ENCODE measurements at places on chromosomes 2 and 18.

DNA sequence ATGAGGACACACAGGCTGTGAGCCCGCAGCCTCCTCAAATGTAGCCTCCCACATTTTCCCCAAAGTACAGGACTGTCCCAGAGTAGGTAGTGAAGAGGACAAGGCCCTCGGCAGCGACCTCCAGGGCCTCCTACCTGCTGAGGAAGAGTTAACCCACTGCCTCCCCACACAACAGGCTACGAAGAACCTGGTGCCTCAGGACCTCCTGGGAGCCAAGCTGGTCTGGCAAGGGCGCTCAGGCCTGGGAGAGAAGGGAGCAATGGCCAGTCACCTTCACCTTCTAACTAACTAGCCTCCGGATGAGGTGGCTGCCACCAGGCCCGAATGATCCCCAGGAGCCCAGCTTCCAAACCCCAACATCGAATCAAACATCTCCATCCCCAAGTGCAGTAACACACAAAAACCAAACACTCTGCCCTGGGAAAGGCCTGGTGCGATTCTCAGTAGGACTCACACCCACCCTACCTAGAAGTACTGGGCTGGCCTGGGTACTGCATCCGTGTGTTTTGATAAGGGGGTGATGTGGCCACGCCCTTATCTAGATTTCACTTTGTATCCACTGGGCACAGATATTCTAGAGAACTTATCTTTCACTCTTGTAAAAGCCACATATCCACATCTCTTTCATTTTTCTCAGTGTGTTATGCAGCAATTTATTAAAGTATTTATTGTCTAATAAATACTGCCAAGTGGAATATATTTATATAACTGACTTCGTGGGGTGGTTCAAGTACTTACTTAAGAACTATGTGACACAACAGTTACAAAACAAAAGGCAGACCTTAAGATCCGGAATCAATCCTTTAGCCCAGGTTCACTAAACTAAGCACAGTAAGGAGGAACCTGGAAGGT is 9.7 kb downstream of the ERFE start:
- no peak for DNase-seq

DNA sequence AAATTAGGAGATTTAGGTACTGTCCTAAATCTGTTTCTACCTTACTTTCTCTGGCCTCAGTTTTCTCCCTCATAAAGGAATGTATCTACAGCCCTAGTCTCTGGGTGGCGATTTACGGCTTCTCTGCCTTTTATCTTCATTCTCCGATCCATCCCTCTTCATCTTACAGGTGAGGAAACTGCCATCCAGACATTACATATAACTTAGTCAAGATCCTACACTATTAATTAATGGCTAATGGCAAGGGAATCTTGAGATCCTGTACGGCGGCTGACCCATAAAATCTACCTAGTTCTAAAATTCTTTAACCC is 386 bp upstream of the YIPF4 start:
- DNase-seq, result no peak

GRCh38 chr2:25700221-25700660 is 26.9 kb upstream of the DTNB start:
- DNase-seq, result no peak

DNA sequence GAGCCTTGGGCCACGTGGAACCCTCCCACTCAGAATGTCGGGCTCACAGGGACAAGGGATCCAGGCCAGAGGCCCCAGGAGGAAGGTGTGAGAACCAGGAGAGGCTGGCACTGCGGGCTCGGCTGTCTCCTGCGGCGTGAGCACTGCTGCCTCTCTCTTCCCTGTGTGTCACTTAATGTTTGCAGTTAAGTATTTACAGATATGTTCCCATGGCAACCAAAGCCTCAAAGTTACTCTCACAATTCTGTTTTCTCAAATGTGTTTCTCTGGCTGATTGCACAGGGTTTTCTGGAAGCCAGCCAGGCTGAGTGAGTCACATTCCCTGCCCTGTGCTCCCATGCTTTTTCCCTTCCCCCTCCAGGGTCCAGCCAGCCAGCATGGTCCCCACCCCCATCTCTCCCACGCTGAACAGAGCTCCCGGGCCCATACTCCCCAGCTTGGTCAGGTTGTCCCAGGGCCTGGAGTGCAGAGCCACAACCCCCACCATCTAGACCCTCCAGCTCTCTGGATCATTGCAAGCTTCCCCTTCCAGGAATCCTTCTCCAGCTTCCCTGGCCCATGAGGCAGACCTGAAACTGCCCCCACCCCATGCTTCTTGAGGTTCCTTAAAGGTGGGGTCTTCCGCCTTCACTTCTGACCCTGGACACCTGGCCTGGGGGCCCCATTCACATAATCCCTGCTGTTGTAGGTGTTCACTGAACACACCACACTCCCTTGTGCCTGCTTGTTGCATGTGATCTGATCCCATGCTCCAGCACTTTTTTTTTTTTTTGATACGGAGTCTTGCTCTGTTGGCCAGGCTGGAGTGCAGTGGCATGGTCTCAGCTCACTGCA is 265.9 kb downstream of the CELF4 start:
- DNase-seq, result no peak

- DNase-seq, result no peak
Measured at GRCh38 chr2:233693963-233694362, 1.3 kb downstream of the UGT1A6 start.

DNA sequence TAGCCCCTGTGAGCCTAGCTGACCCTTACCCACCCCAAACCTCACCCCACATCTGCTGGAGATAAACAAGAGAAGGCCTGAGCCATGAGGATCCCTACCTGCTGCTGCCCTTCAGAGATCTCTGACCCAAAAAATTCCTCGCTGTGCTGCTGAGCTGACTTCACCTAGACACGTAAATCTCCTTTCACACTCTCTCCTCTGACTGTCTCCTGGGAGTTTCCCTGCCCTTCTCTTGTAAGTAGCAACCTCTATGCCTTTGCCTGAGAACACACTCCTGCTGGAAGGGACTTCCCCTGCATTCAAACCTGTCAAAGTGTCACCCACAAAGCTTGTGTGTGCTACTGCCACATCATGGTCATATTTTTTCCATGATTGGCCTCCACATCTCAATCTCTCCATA is 134.2 kb upstream of the NOL4 start:
- no peak for DNase-seq

GRCh38 chr18:36392164-36392978 is 94.9 kb downstream of the FHOD3 start:
- DNase-seq, result no peak

GRCh38 chr2:16368951-16369350 is 296.7 kb downstream of the CYRIA start:
- no peak for DNase-seq

GRCh38 chr2:184558713-184559464 is 39.4 kb upstream of the ZNF804A start:
- no peak for DNase-seq

DNA sequence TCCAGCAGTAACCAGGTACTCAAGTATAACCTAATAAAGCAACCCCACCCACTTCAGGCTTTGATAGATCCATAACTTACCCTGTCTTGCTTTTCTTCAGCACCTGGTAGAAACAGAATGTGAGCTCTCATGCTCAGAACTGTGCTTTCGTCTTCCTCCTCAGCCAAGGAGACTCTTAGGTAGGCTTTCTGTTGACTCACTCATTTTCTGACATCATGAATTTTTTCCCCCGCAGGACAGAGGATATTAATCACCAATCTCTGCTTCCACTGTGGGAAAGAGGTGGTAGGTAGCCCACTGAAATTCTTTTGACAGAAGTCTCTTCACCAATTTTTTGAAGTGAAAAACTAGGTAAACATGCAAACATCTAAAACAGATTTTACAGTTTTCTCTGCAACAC is 241.2 kb upstream of the KCNJ3 start:
- DNase-seq, result no peak

- no peak for DNase-seq
Measured at GRCh38 chr2:167733747-167734146, 513.6 kb downstream of the STK39 start.

DNA sequence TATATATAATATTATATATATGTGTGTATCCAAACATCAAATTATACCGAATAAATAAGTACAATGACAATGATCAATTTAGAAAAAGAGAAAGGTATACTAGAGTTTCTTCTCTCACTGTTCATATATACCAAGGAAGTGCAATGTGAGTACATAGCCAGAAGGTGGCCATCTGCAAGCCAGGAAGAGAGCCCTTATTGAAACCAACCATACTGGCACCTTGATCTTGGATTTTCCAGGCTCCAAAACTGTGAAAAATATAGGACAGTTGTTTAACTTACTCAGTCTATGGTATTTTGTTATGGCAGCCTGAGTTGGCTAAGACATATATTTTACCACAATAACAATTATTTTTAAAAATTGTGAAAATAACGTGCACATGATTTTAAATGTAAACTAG is 1490.2 kb upstream of the SLC39A10 start:
- DNase-seq, result no peak

DNA sequence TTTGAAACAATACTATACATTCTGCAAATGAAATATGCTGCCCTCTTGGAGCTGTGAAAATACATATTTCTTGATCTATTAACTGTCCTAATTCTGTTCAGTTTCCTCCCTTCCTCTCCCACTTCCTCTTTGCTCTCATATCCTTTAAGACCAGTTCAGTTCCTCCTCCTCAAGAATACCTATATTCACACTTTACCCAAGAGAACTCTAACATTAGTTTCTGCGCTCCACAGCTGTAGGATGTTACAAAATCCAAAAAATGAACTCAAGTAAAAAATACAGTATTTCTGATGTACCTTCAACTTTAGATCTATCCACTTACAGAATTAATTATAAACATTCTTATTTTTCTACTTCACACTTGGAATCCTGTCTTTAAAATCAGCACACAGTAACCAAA is 5.4 kb downstream of the ITSN2 start:
- DNase-seq, result no peak

- no peak for DNase-seq
Measured at GRCh38 chr18:45349467-45349866, 265.8 kb upstream of the SLC14A2 start.

- DNase-seq, result no peak
Measured at GRCh38 chr2:24576617-24577016, 85.6 kb downstream of the NCOA1 start.

GRCh38 chr2:119076713-119077112 is 81.8 kb downstream of the C1QL2 start:
- DNase-seq, result no peak

- DNase-seq, result no peak
Measured at GRCh38 chr2:233185963-233186362, 65.5 kb upstream of the ATG16L1 start.

GRCh38 chr2:42045848-42046748 is 1.7 kb upstream of the PKDCC start:
- no peak for DNase-seq

DNA sequence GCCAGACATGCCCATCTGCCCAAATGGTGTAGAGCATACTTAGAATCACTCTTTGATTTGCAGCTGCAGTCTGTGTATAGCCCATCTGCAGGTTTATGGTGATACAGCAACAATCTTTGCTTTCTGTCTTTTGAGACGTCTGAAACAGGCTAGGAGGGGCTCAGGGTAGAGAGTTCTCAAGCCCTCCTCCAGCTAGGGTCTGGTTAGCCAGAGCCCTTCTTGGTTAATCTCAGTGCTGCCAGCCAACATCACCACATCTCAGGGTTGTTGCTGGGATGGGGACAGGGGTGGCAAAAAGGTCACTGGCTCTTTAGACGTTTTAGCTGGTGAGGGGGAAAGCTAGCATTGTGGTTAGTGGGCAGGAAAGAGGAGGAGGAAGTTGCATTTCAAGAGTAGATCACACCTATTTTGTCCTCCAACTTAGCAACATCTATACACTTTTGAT is 136.6 kb upstream of the ACAA2 start:
- no peak for DNase-seq

GRCh38 chr2:30145826-30146336 is 926 bp upstream of the YPEL5 start:
- no peak for DNase-seq

- no peak for DNase-seq
Measured at GRCh38 chr2:9751831-9752230, 91.4 kb upstream of the TAF1B start.

GRCh38 chr18:62720766-62721613 is 5.6 kb downstream of the PHLPP1 start:
- DNase-seq, result no peak

DNA sequence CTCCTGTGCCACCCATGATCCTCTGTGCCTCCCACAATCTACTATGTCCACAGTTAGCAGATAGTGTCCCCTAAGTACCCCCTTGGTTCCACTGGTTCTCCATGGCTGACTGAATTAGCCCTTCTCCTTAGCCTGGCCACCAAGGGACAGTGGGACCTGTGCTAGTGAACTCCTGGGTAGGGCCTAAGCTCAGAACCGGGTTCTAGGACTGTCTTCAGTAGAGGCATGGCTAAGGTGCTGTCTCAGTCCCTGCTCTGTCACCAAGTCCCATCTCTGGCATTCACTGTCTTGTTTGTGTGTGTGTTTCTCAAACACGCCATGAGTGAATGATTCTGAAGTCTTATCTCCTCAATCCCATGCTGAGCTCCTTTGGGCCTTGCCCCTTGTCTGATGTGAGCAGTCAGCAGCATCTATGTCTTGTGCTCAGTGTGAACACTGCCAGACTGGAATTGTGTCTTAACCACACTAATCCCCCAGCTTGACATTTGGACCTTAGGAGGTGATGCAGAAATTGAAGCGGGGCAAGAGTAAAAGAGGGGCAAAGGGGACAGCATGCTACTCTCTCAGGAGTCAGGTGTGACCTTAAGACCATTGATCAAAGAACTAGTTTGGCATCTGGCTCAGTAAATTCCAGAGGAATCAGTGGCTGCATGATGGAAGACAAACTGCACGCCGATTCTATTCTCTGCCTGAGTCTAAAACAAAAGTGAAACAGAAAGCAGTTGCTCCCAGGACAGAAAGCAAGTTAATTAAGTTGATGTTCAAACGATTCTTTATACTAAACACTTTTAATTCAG is 190.5 kb downstream of the ALPK2 start:
- no peak for DNase-seq

- DNase-seq, result no peak
Measured at GRCh38 chr2:233989221-233989858, 61.2 kb upstream of the SPP2 start.

DNA sequence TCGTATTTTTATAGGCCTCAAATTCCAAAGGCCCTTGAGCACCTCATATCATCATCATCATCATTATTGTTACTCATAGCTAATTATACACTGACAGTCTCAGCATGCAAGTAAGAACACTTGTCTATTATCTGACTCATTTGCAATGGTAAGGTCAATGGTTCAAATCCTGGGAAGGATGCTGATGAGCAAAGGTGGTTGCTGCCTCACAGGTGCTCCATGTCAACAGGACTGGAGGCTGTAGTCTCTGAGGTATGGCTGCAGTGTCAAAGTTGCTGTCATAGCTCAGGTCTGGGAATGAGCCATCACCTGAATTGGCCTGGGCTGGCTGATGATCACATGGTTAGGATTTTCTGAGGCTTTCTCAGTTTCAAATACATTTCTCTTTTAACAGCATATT is 379.3 kb downstream of the BCL11A start:
- DNase-seq, result no peak

DNA sequence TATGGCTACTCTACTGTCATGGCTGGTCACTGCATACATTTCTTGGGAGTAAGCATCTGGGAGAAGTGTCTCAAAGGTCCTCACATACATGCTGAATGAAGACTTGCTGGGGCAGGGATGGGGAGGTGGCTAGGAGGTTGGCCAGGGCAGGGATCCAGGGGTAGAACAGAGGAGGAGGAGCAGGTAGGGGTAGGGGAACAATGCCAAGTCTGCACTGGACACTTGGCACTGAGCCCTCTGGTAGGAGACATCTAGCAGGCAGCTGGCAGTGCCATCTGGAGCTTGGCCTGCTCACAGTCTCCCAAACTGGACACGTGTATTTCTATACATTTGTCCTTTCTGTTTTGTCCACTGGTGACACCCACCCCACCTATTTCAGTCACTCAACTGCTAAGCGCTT is 62.7 kb upstream of the REV1 start:
- DNase-seq, result no peak

GRCh38 chr2:5977477-5977876 is 285.3 kb downstream of the SOX11 start:
- DNase-seq, result no peak

GRCh38 chr2:69279931-69280681 is 106.9 kb downstream of the GFPT1 start:
- DNase-seq, result no peak
